Psoas muscle (tissue), 8 donors: ENCODE measurements at places on chromosomes 3 and 15. TPM values are rescaled to one million over a fixed set of nuclear protein-coding genes. Genes with fewer than 3 reads are reported as not detected.

DNA sequence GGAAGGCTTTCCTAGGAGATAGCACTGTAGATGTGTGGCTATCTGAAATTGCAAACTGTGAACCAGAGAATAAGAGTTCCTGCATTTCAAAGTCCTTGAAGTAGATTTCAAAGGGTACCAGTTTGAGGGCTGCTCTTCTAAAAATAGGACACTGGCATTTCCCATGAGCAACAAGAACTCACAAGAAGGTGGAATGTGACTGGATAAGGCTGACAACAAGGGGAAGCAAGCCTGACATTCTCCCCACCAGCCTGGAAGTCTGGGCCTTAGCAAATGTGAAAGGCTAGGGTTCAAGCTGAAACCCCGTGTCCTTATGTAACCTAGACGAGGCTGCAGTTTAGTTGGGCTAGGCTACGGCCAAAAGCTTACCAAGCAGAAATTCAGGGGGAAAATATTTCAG lies 18.7 kb upstream of the TJP1 start:
- no peak for DNase-seq

DNA sequence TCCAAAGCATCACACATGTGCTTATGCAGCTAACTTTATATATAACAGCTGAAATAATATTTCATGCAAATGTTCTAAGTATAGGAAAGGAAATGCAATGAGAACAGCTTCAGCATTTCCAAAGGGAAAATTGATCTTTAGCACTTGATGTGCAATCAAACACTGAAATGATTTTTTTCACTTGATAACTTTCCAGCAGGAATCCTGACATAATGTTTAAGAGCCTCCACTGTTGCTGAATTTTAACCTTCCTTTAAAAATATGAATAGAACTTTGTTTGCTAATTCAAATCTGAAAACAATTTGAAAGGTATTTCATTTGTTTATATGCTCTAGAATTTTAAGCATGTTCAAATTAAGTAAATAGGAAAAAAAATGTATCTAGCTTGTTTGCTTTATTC lies 96.9 kb upstream of the STRIT1 start:
- no peak for DNase-seq

The TMEM212 gene
- not detected for total RNA-seq

DNA sequence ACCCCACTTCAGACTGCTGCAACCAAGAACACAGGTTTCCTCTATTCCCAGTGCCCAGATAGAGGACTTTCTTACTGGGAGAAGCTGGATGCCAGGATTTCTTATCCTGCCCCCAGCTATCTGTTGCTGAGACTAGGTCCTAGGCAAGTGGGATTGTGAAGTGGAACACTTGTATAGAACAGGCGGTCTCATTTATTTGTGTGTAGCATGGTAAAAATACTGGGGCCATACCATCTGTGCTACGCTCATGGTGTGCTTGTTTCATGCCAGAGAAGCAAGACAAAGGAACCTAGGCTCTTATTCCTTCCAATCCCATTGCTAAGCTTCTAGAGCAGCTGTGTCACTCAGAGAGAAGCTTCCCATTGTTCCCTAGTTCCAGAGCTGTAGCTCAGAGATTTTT lies 191.5 kb upstream of the EPHA6 start:
- DNase-seq = no peak

The C3orf49 gene
- not detected for total RNA-seq

DNA sequence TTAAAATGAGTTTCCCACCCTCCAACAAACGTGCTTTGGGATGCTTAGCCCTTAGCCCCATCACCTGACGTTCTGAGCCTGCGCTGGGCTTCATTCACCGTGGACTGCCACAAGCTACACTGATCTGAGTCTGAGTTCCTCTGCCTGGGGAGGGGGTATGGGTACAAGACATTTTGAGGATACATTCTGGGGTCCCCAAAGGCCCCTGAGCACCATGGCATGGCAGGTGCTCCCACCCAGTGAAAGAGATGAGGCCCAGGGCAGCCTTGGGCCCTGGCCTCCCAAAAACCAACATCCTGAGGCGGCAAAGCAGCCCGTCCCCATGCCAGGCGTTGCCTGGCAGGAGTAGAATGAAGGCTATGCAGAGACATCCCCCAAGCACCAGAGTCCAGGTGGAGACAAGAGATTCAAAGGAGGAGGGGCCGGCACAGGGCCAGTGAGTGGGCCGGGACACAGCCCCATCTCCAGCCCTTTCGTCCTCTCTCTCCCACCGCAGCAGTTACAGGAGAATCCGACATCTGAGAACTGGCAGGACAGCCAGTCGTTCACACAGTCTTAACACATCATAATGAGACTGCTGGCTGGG lies 74.5 kb downstream of the VGLL4 start:
- DNase-seq = no peak

GRCh38 chr3:50303013-50303815 lies at the start of gene HYAL1:
Gene HYAL1 (minus strand): TSS chr3:50303574. CDS start chr3:50302956, 618 bp downstream.
- DNase-seq = peak; percentile 77

The TERC gene
- not detected for total RNA-seq

DNA sequence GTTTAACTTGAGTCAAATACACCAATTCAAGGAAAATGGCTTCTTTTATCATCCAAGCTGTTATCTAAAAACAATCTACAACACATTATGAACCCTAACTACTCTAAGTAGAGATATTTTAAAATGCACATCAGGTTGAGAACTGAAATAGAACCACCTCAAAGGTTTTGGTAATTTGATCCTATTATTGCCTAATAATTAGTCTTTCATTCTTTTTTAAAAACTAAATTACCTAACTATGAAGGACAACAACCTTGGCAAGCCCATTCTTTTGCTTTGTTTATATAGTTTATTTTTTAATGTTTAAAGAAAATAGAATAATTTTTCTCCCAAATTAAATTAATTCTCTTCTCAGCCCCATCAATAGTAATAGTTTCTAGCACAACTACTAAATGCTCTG lies 61.1 kb upstream of the PPIB start:
- no peak for DNase-seq

- no peak for DNase-seq
Observed at GRCh38 chr15:55513152-55513551, 5.1 kb upstream of the DNAAF4 start.

- no peak for DNase-seq
Observed at GRCh38 chr15:68391121-68391520, 40.8 kb downstream of the ITGA11 start.

The CDCP1 gene
- total RNA-seq = 0.27 TPM

- no peak for DNase-seq
Observed at GRCh38 chr3:31505371-31506048, 27.2 kb upstream of the STT3B start.

The MCF2L2 gene
- 0.58 TPM for total RNA-seq

The DLL4 gene
- 9.9 TPM for total RNA-seq

GRCh38 chr3:116148881-116149851 lies 296.1 kb downstream of the LSAMP start:
- DNase-seq = no peak

The GP9 gene
- not detected for total RNA-seq

DNA sequence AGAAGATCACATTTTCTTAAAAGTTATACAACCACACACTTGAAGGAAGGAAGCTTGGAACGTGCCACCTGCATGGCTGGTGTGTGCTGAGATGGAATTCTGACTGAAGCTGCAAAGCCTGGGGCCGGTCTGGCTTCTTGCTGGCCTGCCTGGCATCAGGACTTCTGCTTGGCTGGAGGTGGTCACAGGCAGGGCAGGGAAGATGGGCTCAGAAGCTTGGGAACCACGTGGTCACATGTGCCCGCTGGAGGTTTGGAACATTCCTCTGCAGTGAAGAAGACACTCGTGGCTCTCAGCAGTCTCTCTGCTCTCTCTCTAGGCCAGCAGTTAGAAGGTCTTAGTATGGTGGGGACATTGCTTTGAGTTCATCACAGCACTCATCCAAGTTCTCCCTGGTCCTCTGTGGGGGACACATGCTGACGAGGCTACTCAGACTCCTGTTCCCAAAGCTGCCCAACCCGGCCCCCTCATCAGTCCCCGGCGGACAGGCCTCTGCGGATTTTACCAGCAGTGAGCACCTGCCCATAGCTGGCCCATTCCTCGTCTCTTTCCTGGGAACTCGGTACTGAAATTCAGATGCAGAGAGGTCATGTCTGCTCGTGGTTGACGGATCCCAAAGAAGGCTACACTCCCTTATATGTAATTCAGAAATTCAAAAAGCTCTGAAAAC lies 229.0 kb downstream of the ADAMTS17 start:
- DNase-seq = no peak

GRCh38 chr3:45617430-45618080 lies 23.0 kb downstream of the LIMD1 start:
- DNase-seq = no peak

DNA sequence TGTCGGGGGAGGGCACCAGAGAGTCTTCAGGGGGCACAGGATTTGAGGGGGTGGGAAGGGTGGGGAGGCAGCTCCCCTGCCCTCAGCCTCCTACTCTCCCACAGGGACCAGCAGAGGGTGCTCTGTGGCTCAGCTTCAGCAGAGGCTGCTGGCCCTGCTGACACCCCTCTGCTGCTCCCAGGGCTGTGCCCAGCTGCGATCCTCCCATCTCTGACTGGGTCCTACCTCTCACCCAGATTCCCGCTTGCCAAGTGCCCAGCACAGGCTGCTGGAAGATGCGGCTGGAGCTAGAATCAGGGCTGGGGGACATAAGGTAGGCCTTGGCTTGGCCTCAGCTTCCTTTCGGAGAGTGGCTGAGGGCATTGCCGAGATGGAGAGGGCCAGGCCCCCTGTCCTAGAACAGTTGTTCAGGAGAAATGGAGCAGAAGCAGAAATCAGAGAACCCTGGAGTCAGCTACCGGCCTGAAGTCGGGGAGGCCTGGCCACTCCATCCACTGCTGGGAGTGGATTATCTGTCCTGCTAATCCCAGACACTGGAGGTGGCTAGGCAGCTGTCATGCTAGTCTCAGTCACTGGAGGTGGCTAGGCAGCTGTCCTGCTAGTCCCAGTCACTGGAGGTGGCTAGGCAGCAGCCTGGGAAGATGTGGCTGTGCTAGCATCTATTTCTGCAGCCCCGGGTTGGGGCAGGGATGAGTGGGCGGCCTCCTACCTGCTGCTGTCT lies 3.9 kb downstream of the GRM2 start:
- DNase-seq = peak; percentile 15

The RNF13 gene
- total RNA-seq = 41.6 TPM

DNA sequence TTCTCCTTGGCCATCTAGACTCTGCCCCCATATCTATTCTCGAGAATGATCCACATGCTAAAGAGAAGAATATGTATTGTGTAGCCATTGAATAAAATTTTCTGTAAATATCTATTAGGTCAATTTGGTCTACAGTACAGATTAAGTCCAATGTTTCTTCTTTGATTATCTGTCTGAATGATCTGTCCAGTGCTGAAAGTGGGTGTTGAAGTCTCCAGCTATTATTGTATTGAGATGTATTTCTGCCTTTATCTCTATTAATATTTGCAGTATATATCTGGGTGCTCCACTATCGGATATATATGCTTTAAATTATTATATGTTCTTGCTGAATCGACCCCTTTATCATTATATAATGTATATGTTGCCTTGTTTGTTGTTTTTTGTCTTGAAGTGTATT lies 384.9 kb upstream of the ROBO1 start:
- no peak for DNase-seq

- no peak for DNase-seq
Observed at GRCh38 chr3:105304487-105304886, 62.2 kb upstream of the ALCAM start.

DNA sequence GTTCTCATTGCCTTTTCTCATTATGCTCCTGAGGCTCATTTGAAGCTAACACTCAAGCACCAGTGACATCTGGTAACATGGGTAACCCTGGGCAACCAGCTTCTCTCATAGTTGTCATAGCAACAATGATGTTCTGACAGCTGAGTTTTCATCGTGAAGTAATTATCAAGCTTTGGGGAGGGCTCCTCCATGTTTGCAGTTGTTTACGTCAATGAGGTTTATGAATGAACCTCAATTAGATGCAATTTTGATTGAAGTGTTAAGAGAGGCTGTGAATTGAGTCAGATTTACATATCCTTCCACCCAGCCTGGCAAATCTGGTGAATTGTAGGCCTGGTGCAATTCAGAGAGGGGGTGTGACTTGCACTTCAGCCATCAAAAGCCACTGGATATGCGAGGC lies 119.3 kb upstream of the CHD2 start:
- no peak for DNase-seq

The CLRN1 gene
- not detected for total RNA-seq

The TRPM7 gene
- 10.1 TPM for total RNA-seq

GRCh38 chr3:81716870-81717509 lies 44.5 kb downstream of the GBE1 start:
- no peak for DNase-seq

DNA sequence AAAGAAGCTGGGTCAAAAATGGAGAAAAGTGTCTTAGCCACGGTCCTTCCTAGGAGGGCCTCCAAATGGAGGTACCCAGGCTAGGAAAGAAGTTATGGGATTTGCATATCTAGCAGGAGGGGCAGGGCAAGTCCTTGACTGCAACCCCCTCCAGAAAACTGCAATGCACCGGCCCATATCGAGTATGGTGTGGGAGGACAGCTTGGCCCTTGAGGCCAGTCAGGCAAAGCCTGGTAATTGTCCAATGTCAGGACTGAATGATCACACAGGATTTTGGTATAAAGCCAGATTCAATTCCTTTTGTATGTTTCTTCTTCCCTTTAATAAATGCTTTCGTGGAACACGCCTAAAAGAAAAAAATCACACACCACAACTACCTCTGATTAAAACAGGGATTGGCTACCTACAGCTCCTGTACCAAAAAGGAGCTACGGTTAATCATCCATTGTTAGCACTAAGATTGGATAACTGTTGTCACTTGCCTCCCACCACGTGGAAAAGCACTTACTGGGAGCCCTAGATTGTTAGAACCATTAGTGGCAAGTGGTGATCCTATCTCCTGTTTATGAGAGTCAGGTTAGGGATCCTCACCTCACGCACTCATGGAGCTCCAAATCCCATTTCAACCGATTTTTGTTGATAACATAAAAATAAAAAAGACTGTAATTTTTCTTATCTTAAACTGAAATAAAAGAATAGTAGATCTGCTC lies 1.2 kb downstream of the ZNF770 start:
- DNase-seq = no peak

GRCh38 chr3:133781570-133781969 lies 24.0 kb upstream of the SRPRB start:
- DNase-seq = no peak

GRCh38 chr3:102163039-102163817 lies 271.6 kb upstream of the ZPLD1 start:
- DNase-seq = peak; percentile 43

DNA sequence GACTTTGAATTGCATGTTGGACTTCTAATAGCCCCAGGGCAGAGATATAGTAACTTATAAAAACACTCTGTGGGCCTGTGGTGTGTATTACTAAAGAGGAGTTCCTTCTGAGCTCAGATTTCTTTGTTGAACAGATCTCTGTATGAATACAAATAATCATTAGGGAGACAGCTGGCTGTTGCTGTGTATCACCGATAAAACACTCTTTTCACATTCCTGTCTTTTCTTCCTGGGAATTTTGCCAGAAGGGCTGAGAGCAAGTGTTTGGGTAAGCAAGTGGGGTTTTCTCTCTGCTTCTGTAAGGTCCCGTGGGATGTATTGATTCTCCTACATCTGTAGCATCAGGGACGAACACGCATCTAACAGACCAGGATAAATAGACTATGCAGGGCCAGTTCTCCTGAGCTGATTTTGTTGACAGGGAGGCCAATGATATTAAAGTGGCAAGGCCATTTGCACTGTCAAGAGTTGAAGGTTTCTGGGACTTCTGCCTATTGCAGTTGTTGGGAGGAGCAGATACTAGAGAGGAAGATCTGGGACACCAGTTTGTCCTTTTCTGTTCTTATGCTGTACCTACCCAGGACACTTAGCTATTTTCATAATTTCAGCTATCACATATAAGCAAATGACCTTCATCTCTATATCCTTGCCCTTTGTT lies 225.9 kb upstream of the CD96 start:
- DNase-seq = no peak

GRCh38 chr3:37543666-37544065 lies 318.0 kb upstream of the CTDSPL start:
- DNase-seq = peak; percentile 69

GRCh38 chr3:132198516-132198915 lies 118.7 kb upstream of the ACP3 start:
- no peak for DNase-seq

The DNAH12 gene
- 0.12 TPM for total RNA-seq
